Stimulated activated CD4-positive, alpha-beta T cell treated with anti-CD3 and anti-CD28 coated beads, Interleukin-4, amount 100 ng/mL, for 48 hours (primary cell): ENCODE measurements at places on chromosomes 12 and 14.

- DNase-seq, result no peak
These were observed 19.2 kb upstream of the MAP1LC3B2 start for GRCh38 chr12:116539905-116540482.

DNA sequence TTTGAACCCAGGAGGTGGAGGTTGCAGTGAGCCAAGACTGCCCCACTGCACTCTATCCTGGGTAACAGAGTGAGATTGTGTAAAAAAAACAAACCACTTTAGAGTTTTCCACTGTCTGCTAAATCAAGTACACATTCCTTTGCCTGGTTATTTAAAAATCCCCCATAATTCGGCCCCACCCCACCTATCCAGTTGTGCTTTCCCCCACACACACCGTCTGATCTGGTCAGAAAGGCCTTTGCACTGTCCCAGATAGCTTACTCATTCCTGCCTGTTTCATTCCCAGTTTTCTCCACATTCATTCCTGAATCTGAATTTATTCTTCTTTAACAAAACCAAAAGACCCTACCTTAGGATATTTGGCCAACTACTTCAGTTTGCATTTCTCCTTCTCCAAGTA lies 29.5 kb downstream of the NINJ2 start:
- DNase-seq, result no peak

GRCh38 chr12:128823216-128823915 lies 392 bp downstream of the SLC15A4 start:
- DNase-seq, result peak; percentile 12

DNA sequence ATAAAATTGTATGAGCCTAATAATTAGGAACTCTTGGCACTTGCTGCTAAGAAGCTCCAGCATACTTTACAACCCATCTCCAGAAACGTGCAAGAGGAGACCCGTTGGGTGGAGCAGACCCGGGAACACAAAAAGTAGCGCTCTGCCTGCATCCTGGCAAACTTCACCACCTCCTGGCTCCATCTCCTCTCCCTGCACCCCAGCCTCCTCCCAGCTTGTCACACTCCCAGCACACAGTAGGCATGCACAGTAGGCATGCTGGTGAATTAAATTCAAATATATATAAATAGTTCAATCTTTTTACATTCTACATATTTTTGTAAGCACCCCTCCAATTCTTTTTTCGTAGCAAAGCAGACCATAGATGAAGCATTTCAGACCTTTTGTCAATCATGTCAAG lies 1.2 kb downstream of the VSIG10 start:
- DNase-seq, result no peak

- no peak for DNase-seq
These were observed 267.6 kb upstream of the OR4E1 start for GRCh38 chr14:21940887-21941856.

DNA sequence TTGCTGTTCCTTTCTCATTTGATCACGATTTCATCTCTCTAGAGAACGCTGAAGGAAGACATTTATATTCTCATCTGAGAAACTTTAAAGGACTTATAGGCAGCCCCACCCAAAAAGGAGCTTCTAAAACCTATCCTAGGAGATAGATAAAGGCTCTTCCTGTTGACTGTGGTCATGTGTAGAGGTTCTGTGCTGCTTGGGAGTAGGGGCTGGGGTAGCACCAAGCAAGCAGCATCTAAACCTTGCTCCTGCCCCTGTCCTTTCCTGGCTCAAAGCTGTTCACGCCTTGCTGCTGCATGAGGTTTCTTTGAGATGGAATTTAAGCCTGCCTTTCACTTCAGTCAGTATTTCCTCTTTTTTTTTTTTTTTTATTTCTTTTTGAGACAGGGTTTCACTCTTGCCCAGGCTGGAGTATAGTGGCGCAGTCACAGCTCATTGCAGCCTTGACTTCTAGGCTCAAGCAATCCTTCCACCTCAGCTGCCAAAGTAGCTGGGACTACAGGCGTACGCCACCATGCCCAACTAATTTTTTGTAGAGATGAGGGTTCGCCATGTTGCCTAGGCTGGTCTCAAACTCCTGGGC lies 41.4 kb downstream of the RAB35 start:
- DNase-seq, result no peak

DNA sequence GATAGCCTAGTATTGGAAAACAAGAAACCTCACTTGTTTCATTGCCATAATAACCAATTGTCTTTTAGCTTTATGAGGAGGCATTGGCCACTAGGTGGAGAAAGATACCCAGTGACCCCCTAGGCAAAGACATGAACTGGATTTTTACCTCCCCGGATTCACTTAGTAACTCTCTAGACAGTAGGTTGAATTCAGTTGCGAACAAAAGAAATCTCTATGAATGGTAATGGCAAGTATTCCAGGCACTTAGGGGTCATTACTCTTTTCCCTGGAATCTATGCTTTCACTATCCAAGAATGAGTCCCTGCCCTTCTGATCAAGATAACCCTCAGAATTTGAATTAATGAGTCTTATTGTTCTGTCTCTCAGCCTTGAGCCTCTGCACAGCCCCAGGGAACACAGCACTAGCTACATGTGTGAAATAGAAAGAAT lies 29.5 kb upstream of the RHOJ start:
- DNase-seq, result no peak

GRCh38 chr12:114193474-114193873 lies 212.5 kb downstream of the TBX5 start:
- DNase-seq, result no peak

DNA sequence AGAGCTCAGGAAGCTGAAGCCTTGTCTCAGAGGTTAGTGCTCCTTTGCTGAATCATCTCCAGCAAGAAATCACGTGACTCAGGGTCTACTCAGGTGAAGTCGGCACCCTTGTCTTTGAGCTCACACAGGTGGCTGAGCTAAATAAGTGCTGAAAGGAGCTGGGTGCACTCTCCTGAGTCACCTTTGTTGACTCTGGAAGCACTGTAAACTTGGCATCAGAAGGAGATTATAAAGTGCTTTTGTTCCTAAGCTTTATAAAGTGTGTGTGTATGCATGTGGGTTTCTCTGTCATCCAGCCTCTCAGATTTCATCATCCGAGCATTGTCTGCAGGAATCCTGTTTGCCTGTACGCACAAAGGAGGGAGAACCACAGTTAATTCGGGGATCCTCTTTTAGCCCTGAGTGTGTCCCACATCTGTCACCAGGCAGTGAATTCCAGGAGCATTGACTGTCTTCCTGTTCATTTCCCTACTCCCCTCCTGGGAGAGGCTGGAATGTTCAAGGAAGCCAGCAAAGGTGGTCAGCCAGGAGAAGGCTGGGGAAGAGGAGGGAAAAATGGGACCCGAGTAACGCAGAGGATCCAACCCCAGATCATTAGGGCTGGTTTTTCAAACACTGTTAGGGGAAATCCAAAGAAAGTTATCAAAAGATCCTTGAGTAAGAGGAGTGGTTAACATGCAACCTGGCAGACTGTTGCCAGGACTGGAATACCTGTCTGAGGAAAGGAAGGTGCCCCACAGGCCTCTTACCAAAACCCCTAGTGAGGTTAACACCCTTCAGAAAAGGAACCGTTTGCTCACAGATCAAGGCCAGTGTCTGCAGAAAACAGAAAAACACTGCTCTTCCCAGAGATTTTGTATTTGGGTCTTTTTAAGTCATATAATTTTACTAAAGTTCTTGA lies 157.5 kb upstream of the HIF1A start:
- DNase-seq, result peak; percentile 23

GRCh38 chr14:93895023-93895604 lies 32.0 kb upstream of the FAM181A start:
- DNase-seq, result no peak

- DNase-seq, result no peak
These were observed 77.0 kb upstream of the FOXN3 start for GRCh38 chr14:89493877-89494634.

GRCh38 chr12:104462931-104463339 lies 6.2 kb downstream of the CHST11 start:
- no peak for DNase-seq
